ENCODE measurements at places on chromosomes 5 and 9.

- DNase-seq, result no peak
Observed at GRCh38 chr5:1910861-1911772, 28.4 kb upstream of the IRX4 start.

DNA sequence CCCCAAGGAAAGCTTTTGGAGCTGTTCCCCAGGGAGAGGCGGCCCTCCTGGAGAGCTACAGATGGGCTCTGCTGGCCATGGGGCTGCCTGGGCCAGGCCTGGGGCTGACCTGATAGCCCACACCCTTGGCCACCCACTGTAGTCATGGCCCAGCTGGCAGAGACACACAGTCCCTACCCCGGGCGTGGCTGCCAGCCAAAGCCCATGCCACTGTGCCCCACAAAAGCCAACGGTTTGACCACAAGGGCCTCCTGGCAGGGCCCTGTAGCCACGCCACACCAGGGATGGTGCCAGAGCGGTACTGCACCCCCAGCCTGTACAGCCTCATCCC lies 15.2 kb downstream of the NACC2 start:
- no peak for DNase-seq

DNA sequence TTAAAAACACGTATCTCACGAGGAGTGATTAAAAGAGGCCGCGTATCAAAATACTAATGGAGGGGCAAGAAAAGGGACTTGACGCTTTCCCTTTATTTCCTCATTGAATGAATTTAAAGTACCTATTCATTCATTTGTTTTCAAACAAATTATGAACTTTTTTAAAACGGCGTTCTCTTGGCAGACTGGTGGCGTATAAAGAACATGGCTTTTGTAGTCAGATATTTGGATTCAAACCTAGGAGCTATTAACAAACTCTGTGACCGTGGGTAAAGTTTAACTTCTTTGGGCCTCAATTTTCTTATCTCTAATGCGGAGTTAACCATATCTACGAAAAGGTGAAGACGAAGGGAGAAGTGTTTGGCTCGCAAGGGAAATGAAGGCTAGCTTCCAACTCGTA lies 876 bp downstream of the CAAP1 start:
- DNase-seq, result peak; percentile 12

DNA sequence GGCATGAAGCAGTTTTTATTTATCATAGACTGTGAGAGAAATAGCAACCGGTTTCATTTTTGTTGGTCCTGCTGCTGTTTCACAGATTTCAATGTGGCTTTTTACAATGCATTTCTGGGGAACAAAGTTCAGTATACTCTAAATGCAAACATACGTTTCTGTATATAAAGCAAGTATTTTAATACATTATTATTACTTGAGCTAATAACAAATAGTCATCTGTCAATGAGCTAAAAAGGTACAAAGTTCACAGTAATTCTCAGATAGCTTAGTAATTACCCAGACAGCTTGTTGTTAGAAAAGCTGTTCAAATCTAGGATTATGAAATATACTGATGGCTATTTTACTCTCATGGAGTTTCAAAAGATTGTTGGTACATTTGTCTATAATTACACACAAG lies 50.8 kb downstream of the PBX3 start:
- no peak for DNase-seq

DNA sequence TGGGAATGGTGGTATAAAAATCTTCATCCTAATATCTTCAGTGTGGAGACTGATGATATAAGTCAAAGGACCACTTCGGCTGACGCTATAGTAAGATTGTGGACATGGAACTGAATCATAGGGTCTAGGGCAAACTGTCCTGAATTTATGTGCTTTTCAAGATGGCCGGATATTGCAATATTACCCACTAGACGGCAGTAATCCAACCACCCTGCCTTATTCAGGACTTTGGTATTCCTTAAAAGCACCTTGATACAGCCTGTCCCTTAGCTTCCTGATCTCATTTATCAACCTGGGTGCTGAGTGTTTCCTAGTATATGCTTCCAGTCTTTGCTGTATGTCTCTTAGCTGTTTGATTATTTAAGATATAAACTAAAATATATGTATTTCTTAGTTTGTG lies 71.2 kb upstream of the COX7C start:
- no peak for DNase-seq

DNA sequence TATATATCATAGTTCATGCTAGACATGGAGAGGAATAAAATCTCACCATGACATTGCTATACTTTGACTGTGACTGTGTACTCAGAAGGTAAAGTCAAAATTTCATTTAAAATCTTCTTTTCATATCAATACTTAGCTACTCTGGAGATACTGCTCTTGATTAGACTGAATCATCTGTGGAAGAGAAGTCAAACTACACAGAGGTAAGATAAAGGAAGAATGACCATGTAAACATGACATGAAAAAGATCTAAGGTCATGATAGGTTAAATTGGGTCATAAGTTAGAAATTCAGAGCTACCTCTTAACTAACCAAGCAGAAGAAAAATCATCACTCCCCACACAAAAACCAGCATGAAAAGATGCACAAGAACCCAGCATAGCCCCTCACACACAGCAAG lies 44.8 kb upstream of the RLN1 start:
- no peak for DNase-seq

GRCh38 chr5:56589481-56589860 lies 225.9 kb upstream of the MAP3K1 start:
- DNase-seq, result no peak

DNA sequence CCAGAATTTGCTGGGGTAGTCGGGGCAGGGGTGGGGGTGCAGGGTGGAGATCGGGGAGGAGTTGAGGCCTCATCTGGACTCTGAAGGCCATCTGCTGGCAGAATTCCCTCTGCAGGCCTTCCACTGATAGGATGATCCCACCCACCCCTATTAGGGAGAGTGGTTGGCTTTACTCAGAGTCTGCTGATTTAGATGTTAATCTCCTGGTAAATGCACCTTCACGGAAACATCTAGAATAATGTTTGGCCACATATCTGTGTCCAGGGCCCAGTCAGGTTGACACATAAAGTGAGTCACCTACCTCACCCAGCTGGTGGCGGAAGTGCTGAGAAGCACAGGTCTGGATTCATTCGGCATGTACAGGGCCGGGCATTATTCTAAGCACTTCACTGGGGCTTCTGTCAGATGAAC lies 50.0 kb downstream of the DAPK1 start:
- peak; percentile 54 for DNase-seq

- DNase-seq, result peak; percentile 70
Observed at GRCh38 chr9:70044490-70045307, 1.1 kb downstream of the MAMDC2 start.

DNA sequence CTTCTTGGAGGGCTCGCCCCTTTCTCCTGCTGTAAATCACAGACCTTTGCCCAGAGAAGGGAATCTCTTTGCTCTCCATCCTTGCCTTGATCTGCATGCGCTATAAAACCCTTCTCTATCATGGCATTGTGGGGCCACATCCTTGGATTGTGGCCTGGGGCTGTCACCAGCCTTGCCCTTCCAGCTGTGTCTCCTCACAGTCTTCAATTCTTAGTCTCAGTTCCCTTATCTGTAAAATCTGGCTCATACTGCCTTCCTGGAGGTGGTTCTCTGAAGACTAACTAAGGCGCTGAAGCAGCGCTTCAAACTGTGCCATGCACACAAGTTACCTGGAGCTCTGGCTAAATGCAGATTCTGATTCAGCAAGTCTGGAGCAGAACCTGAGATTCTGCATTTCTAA lies 53.4 kb upstream of the RARS1 start:
- DNase-seq, result no peak

DNA sequence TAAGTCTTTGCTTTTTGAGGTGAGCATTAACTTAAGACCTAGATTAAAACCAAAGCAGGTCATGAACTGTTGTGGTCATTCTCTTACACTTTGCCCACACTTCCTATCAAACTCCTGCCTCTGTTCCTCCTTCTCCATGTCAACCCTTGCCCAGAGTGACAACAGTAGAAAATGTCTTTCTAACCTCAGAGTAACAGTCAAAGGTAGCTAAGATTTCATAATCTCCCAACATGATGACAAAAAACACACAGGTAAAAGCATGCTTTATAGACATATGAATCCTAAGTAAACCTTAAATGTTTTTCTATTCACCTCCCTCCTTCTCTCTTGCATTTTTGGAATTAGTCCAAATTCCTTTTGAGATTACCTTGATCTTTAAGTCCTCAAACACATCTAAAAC lies 422.3 kb downstream of the SPATA31D1 start:
- no peak for DNase-seq

DNA sequence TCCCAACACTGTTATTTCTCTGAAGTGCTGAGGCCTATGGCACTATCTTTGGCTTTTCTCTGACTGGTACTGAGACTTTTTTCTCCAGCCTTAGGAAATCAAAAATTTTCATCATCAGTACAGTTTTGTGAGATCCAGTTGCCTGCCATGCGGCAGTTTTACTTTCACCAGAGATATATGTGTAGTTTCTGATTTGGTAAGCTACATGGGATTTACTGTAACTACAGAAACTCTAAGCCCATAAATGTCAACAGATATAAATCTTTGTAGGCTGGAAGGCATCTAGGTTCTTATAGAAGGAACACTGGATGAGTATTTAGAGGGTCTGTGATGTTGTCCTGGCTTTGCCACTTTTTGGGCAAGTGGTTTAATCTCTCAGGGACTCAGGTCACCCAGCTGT lies 69.0 kb downstream of the DOCK2 start:
- no peak for DNase-seq

GRCh38 chr9:110880189-110880588 lies 158.1 kb downstream of the LPAR1 start:
- DNase-seq, result peak; percentile 94

GRCh38 chr5:168291964-168292785 lies 730 bp downstream of the WWC1 start:
- DNase-seq, result no peak

- DNase-seq, result no peak
Observed at GRCh38 chr9:2359891-2360471, 261.6 kb upstream of the VLDLR start.

DNA sequence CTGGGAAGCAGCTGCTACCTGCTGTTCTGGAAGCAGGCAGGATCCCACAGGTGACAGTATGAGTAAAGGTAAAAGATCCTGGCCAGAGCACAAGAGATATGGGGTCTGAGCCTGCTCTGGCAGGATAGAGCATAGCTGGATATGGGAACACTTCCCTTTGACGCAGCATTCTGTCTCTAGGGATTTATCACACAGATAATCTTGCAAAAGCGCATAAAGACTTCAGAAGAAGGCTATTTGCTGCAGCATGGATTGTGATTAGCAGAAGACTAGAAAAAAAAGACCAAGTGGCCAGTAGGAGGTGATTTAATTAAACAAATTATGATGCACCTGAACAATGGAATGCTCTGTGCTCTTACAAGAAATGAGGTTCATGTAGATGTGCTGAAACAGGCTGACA lies 52.4 kb upstream of the PWWP2A start:
- no peak for DNase-seq

DNA sequence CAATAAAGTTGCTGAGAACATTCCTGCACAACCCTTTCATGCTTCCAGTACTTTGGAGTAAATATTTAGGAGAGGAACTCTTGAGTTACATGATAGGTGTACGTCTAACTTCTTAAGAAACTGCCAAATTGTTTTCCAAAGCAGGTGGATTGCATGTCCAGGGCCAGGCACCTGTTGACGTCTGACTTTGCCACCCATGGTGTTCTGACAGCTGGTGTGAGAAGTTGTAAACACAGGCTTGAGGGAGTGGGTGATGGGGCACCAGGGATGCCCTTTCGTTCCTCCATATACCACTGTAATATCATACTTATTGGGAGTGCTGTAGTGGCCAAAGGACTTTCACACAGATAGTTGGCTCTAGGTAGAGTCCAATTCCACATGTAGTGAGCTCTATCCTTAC lies 352.1 kb downstream of the GADD45G start:
- no peak for DNase-seq

GRCh38 chr5:149834246-149834855 lies 104.2 kb downstream of the PPARGC1B start:
- peak; percentile 91 for DNase-seq

GRCh38 chr9:18994263-18994916 lies 38.6 kb downstream of the SAXO1 start:
- DNase-seq, result peak; percentile 7

GRCh38 chr5:142404046-142404477 lies 79.2 kb upstream of the SPRY4 start:
- DNase-seq, result peak; percentile 85

- peak; percentile 72 for DNase-seq
Observed at GRCh38 chr9:74824654-74825053, 63.1 kb downstream of the TRPM6 start.

DNA sequence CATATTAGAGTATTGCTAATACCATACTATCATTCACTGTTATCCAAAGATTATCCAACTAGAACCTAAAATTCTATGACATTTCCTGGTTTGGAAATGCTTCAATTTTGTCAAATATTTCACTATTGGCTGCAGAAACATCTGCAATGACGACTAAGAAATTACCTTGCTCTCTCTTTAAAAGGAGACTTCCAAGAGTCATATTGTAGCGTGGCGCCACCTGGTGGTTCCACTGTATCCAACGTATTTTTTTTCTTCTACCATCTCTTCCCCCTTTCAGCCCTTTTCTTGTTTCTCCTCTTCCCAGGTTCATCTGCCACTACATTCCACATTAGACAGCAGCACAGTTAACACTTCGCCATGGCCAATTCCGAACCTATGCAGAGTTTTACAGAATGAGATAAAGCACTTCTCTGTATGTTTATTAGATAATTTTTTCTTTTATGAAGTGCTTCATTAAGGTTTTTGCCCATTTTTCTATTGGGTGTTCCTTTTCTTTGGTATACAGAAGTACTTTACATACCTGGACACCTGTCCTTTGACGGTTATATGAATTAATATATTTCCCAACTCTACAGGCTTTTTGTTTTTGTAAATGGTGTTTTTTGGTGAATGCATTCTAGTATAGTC lies 153.5 kb downstream of the CDC42SE2 start:
- peak; percentile 72 for DNase-seq

GRCh38 chr5:32803656-32804055 lies 92.5 kb downstream of the NPR3 start:
- no peak for DNase-seq

DNA sequence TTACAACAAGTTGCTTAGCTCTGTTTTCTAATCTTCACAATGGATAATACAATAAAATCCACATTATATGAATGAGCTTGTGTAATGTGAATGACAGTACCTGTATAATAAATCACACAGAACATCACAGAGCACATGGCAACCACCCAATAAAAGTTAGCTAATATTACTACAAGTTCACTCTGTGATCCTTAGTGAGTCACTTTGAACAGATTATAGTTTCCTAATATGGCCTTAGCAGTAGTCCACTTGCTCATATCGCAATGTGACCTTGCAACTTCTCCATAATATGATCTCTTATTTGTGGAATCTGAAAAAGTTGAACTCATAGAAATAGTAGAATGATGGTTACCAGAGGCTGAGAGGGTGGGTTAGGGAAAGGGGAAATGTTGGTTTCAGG lies 361.3 kb downstream of the PTPRD start:
- DNase-seq, result peak; percentile 91
